ENCODE measurements at places on chromosomes 5 and 9. TPM values are rescaled to one million over a fixed set of nuclear protein-coding genes. Genes with fewer than 3 reads are reported as not detected.
A peak's percentile ranks its signal among the peaks of the same experiment; 100 is the strongest.

Gene KDM3B
- 36.7 TPM for total RNA-seq

Gene MRRF
- total RNA-seq: 35.8 TPM

Gene ANKRD34B
- not detected for total RNA-seq

Gene LRRC19
- not detected for total RNA-seq

Gene DEPDC1B
- 10.0 TPM for total RNA-seq

Gene LCN15
- not detected for total RNA-seq

Gene HCN1
- not detected for total RNA-seq

Gene SPEF2
- 2.3 TPM for total RNA-seq

Gene TAF11L10
- not detected for total RNA-seq

Gene GFI1B
- total RNA-seq: not detected

Gene PCDHGA9
- 3.9 TPM for total RNA-seq

Gene PCDHA11
- under 0.01 TPM for total RNA-seq

Gene RALGPS1
- 0.90 TPM for total RNA-seq

Gene LECT2
- total RNA-seq: not detected

Gene DMRT3
- total RNA-seq: not detected

Gene IFNA13
- not detected for total RNA-seq

Gene RNF183
- total RNA-seq: not detected

Gene TPPP
- under 0.01 TPM for total RNA-seq

DNA sequence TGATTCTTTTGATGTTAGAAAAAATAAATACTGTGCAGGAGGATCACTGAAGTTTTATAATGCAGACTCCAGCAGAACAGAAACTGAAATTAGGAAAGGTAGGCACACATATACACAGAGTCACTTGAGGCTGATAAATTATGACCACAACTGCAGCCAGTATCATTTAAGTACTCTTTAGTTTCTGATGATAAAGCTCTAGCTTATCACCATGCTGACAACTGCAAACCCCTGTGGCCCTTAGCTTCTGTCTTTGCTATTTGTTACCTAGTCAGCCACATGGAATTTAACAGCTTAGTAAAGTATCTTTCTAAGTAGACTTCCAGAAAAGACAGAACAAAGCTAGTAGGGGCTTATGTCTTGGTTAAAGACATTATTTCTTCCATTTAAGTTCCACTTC, 734.8 kb upstream of the CDH6 start:
- DNase-seq: no peak

DNA sequence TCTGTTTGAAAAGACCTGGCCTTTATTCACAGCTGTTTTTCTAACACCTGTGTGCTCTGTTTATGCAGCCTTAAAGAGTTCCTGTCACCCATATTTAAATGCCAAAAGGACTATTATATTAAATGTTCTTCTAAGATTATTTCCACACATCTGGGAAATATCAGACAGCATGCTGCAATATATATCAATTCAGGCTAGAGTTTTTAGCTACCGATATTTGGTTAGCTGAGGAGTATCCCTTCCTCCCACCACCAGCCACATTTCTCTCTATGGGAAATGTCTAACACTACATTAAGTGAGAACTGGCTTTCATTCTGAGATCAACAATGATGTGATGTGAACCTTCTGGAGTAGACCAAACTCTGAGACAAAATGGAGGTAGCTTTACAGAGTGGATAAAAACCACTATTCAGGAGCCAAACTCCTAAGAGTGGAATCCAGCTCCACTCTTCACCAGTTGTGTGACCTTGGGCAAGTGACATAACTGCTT, 509.2 kb downstream of the ZNF608 start:
- no peak for DNase-seq

GRCh38 chr5:161421067-161421466, 125.5 kb downstream of the GABRB2 start:
- no peak for DNase-seq

DNA sequence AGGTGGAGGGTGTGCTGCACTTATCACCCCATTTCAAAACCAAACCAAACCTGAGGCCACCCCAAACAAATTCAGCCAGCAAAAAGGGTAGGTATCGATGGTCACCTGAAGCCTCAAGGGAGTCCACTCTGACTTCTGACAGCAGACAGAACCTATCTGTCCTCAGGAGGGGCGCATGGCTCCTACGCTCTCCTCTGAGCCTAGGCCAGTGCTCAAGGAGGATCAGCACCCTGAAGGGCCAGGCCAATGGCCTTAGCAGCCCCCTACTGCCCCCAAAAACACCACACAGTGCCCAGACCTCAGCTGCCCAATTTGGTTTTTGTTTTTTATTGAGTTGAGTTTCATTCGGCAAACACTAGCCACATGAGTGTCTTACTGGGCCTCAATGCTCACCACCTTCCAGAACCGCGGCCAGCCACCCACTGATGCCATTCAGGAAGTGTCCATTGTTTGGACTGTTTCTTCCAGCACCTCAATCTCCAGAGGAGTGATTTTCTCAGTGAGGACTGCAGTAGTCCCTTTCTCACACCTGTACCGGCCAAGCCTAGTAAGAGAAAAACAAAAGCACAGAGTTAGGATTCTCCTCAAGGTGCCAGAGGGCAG, 62.0 kb downstream of the PSMB7 start:
- DNase-seq: no peak

GRCh38 chr5:2753452-2754420, 2.3 kb upstream of the IRX2 start:
- DNase-seq: no peak

- DNase-seq: peak; percentile 0
Measured at GRCh38 chr9:123834218-123834888, 95.6 kb downstream of the DENND1A start.

GRCh38 chr9:98880311-98881015, 63.2 kb upstream of the COL15A1 start:
- no peak for DNase-seq

GRCh38 chr9:137253717-137254623, 1.2 kb upstream of the NELFB start:
- DNase-seq: no peak

- no peak for DNase-seq
Measured at GRCh38 chr5:153618307-153618706, 127.8 kb downstream of the GRIA1 start.

DNA sequence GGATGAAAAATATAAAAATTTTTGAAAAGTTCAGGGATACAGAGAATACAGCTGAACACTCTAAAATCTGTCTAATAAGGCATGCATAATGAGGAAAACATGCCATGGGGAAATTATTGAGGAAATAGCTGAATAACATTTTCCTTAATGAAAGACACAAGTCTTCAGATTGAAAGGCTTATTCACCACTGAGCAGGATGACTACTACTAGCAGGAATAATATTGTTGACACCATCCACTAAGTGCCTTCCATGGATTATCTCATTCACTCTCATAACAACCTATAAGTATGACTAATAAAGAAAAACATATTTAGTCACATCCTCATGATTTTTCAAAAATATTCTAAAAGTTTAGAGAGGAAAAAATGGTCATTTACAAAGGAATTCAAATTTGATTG, 96.7 kb upstream of the FER start:
- DNase-seq: peak; percentile 81

DNA sequence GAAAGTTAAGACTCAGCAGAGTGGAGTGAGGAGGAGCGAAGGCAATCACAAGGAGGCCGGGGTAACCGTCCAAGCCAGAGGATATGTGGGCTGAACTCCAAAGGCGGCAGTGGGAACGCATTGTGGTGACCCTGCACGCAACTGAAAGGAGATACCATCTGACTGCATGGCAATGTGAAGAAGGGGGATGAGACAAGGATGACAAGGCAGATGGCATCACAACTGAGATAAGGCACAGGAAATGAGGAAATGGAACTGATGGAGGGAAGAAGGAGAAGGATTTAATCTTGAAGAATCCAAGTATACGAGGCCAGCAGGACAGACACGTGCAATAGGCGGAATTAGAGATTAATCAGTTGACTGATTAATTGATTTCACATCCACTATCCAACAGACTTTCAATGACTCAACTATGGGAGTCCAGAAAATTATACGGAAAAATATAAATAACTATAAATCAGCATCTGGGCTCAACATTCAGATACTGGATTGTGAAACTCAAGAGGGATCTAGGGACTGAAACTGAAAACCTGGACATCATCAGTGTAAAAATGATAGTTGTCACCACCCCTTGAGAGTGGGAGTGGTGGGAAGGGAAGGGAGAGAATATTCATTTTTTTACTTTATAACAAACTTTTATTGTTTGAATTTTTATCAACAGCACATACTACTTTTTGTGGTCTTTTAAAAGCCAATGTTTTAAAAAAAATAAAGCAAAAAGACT, 86.1 kb downstream of the ARL15 start:
- DNase-seq: no peak

DNA sequence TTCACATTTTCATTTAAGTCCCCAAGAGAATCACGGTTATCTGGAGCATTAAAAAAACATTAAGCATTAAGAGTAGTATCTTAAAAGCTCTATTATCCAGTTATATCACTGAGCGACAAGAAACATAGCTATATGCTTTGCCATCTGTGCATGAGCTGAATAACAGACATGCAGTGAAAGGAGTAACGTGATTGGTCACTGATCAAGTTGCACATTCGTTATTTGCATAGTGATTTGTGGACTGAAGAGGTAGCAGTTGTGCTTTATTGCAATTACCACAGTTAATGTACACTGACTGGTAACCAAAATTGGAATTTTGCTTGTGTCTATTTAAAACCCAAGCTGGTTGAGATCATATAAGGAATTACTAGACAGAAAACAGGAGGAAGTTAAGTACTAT, 107.4 kb downstream of the MCTP1 start:
- DNase-seq: no peak

DNA sequence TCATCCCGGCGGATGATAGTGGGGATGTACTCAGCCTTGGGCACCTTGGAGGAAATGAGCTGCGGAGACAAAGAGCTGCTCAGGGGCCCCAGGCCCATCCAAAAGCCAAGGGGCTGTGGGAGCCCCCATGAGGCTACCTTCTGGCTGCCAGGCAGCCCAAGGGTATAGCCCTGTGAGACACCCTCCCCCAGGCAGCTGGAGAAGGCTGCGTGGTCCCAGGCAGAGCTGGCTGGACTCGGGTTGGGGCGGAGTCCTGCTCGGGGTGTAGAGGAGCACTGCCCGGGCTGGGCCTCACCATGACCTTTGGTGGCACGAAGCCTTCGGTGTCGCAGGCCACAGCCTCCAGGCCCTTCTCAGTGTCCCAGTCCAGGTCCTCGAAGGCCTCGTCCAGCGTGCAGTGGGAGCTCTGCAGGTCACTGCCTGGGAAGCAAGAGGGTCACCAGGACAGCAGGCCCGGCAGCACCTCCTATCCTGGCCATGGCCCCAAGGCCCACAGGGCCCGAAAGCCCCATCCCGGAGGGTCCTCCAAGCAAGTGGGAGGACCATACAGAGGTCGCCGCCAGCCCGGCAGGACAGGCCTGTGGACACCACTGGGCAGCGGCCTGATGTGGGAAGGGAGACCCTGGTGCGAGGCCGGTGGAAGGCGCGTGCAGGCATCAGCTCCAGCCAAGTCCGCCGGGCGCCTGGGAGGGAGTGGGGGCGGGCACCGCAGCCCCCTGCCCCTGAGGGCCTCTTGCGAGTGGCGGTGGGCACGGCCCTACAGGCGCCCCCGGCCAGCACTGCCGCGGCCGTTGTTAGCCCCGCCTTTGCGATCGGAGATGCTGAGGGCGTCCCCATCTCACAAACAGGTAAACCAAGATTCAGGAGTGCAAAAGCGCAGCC, 6.1 kb downstream of the NSMF start:
- no peak for DNase-seq

DNA sequence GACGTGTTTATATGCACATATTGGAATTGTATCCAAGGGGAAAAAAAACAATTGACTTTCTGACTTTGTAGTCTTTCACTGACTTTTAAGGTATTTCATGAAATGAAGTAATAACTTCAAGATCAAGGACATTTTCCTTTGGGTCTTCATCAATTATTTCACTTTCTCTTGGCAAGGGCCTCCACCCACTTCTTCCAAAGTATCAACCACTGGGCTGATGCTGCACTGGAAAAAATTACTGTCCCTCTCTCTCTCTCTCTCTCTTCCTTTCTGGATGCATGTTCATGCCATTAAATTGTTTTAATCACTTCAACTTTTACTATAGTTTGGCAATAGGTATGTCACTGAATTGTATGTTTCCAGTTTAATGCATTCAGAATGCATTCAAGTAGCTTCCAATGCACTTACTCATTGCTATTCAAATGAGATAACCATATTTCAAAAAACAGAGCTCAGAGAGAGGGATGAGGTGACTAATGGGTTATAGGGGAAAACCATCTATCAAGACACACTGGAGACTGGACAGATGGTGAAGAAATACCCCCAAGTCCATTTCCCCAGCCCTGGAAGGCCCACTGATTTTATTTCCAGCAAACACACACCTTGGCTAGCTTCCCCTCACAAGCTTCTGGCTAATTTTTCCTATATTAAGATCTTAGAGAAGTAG, 585.3 kb downstream of the EBF1 start:
- DNase-seq: peak; percentile 13

GRCh38 chr5:45799388-45799787, 103.2 kb upstream of the HCN1 start:
- no peak for DNase-seq

DNA sequence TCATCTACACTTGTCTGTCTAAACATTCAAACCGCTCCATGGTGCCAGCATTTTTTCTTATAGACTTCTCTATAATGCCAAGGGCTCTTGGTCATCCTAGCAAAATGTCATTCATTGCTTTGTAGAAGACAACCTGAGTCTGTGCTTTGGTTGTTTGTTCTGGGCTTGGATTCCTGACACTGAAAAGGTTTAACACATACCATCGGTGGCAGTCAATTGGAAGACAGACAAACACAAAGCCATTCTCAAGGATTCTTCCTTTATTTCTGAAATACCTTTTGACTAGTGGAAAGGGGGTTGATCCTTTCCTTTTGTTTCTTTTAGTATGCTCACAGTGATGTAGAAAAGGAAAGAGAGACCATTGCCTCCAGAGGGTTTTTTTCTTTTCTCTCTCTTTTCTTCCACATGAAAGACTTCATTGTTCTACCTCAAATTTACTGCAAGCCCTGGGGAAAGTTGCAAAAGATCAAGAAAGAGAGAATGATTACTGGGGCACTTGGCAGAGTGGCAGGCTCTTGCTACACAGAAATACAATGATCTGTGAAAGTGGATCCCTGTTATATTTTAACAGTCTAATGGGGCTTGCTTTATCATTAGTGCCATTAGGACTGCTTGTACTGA, 66.4 kb upstream of the TMC1 start:
- DNase-seq: no peak

- DNase-seq: no peak
Measured at GRCh38 chr9:111566234-111566633, 33.2 kb downstream of the PTGR1 start.

- no peak for DNase-seq
Measured at GRCh38 chr9:76887003-76887821, 18.7 kb downstream of the PRUNE2 start.

DNA sequence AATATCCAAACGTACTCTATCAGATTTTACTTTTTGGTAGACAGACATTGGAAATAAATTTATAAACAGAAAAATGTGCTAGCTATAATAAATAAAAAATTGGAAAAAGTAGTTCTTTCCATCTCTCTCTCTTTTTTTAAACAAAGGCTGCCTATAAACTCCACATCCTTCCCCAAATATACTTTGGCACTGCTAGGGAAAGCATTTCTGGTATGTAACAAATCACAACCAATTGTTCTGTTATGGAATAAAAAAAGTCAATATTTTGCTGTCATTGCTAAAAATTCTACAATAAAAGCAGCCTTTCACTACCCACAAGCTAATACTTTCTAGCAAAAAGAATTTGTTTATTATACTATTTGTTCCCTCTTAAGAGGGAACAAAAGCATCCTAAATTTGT, 169.2 kb upstream of the TARS1 start:
- DNase-seq: peak; percentile 7

GRCh38 chr9:110133608-110134210, 74.2 kb downstream of the C9orf152 start:
- DNase-seq: peak; percentile 80

- DNase-seq: peak; percentile 38
Measured at GRCh38 chr9:79682076-79682736, 110.4 kb downstream of the TLE4 start.

Data from IMR-90 (cell line).